ENCODE measurements at places on chromosomes 2 and 18. TPM values are rescaled to one million over a fixed set of nuclear protein-coding genes. Genes with fewer than 3 reads are reported as not detected.

GKN2 gene
- not detected for total RNA-seq

IL1R1 gene
- total RNA-seq, result 220 TPM

C2orf80 gene
- not detected for total RNA-seq

UGT1A4 gene
- 0.56 TPM for total RNA-seq

ERBB4 gene
- total RNA-seq, result 19.2 TPM

DCTN1 gene
- total RNA-seq, result 82.6 TPM

PNPT1 gene
- 15.5 TPM for total RNA-seq

DNA sequence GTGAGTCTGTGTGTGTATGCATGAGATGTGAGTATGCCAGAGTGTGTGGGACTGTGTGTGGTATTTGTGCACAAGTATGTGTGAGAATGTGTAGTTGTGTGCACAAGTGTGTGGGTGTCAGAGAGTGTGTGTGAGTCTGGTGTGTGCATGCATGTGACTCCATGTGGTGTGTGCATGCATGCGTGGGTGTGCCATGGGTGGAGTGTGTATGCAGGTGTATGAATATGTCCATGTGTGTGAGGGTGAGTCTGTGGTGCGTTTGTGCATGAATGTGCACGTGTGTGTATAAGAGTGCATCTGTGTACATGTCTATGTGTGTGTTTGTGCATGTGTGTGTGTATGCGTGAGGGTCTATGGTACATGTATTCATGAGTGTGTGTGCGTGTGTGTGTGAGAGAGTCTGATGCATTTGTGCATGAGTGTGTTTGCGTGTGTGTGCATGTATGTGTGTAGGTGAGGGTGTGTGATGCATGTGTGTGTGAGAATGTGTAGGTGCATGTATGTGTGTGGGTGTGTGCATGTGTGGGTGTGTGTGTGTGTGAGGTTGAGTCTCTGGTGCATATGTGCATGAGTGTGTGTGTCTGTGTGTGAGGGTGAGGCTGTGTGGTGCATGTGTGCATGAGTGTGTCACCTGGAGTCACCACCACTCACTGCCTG is 226.8 kb downstream of the LDLRAD4 start:
- DNase-seq, result no peak

DNA sequence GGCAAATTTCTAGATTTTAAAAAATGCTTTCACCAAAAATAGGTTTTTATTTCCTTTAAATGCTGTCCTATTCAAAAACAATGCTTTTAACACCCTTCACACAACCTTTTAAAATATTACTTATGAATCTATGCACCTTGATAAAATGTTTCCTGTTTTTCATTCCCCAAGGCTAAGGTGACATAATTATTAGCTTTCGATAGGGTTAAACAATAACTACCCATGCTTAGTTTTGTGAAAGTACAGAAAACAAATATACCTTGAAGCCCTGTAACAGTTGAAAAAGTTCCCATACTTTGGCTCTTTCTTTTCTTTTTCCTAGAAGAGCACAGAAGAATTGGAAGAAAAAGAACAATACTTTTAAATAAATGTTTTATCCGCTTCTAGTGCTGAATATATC is 54.9 kb upstream of the ITPRID2 start:
- DNase-seq, result no peak

DNA sequence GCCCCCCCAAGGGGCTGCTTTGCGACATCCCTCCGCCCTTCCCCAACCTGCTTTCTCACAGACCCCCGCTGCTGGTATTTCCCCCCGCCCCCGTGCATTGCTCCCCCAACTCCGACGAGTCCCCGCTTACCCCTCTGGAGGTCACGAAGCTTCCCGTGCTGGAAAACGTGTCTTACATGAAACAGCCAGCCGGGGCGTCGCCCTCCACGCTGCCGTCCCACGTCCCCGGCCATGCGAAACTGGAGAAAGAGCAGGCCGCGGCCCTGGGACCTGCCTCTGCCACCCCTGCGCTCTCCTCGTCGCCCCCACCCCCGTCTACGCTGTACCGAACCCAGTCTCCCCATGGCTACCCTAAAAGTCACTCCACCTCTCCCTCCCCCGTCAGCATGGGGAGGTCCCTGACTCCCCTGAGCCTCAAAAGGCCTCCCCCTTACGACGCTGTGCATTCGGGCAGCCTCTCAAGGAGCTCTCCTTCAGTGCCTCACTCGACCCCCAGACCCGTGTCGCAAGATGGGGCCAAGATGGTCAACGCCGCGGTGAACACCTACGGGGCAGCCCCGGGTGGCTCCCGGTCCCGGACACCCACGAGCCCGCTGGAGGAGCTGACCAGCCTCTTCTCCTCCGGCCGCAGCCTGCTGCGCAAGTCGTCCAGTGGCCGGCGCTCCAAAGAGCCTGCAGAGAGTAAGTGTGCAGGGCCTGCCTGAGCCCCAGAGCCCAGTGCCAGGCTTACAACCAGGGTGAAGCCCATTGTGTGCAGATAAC is 183.0 kb downstream of the NYAP2 start:
- no peak for DNase-seq

GRCh38 chr2:164565359-164565758 is 55.9 kb downstream of the GRB14 start:
- DNase-seq, result no peak

DNA sequence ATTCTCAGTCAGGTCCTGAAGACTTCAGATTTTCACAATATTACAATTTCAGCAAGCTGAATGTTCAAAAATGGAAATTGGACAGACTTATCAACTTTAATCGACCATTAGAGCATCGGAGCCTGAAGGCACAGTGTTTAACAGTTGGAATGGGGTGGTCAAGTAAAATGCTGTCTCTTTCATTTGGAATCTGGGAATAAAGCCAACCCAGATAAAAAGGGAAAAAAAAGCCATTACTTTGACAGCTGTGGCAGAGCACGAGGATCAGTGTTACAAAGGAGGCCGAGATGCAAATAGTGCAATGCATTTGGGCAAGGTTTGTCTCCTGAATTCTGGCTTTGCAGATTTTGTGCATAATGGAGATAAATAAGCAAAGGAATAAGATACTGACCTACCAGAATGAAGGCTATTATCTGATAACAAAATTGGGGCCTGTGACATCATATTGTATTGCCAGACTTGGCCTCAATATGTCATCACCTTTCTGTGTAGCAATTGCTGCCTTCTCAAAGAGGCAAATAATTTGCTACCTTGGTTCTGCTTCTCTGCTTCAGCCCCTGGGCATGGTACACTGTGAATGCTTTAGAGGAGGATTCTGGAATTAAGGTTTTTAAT is 277.5 kb upstream of the KLHL29 start:
- DNase-seq, result no peak

- no peak for DNase-seq
Measured at GRCh38 chr2:136086253-136087016, 31.5 kb downstream of the CXCR4 start.

GRCh38 chr2:129396980-129397599 is 582.4 kb upstream of the RAB6C start:
- DNase-seq, result peak; percentile 47

GRCh38 chr2:178517496-178517895 is 37.2 kb downstream of the PLEKHA3 start:
- no peak for DNase-seq

GRCh38 chr2:172697296-172697695 is 38.3 kb upstream of the RAPGEF4 start:
- DNase-seq, result no peak

DNA sequence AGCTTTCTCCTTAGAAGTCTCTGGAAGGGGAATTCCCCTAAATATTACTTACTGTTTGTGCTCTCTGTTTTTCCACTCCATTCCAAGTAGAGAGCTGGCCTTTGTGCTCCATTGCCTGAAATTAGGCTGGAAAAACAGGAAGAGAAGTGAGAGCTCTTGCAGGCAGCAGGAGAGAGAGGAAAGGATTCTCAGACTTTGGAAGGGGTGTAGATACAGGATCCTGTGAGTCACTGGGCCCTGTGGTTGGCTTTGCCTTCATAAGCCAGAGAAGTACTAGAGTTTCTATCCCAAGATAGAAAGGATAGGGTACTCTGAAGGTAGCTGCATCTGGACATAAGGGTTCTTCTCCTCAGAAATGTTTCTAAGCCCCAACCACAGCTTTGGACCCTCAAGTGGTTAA is 188.9 kb downstream of the CMPK2 start:
- DNase-seq, result no peak

GRCh38 chr2:105544591-105545377 is 145.9 kb upstream of the FHL2 start:
- no peak for DNase-seq
